Stimulated activated CD4-positive, alpha-beta T cell treated with anti-CD3 and anti-CD28 coated beads, Interleukin-4, amount 100 ng/mL, for 24 hours (primary cell): ENCODE measurements at places on chromosomes 11 and 22.

- peak; percentile 45 for DNase-seq
Measured at GRCh38 chr11:124586238-124586860, 16.6 kb downstream of the OR8A1 start.

DNA sequence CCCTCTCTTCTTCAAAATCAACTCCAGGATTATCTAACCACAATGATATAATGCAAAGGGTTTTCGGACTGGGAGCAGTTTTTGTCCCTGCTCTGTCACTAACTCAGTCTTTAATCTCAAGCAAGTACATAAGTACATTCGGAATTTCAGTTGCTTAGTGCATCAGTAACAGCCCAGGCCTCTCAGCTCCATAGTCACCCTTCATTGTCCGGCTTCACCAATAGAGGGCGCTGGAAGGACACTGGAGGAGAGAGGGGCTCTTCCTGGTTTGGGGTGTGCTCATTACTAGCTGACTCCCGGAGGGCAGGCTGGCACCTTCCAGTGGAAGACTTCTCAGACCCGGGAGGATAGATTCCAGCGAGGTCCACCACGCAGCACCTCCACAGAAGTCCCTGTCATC lies 90.4 kb upstream of the PDGFD start:
- peak; percentile 14 for DNase-seq

- DNase-seq: no peak
Measured at GRCh38 chr11:61868571-61869428, 22.5 kb downstream of the FADS3 start.

DNA sequence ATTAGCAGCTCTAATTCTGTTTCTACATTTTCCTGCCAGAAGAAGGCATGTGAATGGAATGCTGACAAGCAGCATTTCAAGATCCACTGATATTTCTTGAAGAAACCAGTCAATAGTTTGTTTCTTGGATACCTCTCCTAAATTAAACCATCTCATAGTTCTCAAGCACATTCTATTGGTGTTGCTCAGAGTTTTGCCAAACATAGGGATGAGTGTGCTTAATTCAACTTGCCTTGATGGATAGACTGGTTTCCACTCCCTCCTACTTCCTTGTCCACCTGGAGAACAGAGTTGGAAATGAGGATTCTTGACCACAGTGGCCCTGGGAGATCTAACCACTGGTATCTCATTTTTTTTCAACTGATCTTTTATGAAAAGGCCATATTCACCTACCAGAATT lies 29.8 kb upstream of the DDX10 start:
- no peak for DNase-seq

GRCh38 chr11:19790831-19791552 lies 78.4 kb downstream of the NAV2 start:
- DNase-seq: no peak

GRCh38 chr11:61138935-61139334 lies 22.3 kb downstream of the VPS37C start:
- DNase-seq: no peak

GRCh38 chr11:81286550-81286949 lies 1447.1 kb downstream of the FAM181B start:
- no peak for DNase-seq

- DNase-seq: no peak
Measured at GRCh38 chr11:35711173-35711910, 48.8 kb downstream of the TRIM44 start.

DNA sequence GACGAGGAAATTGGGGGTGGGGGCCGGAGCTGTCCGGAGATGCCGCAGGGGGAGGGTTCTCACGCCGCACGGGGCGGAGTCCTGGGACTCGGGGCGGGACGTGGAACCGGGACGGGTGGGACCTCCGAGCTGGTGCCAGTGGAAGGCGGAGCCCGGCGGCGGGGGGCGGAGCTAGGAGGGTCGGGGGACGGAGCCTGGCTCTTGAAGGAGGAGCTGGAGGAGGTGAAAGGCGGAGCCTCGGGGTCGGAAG lies 271 bp downstream of the FKBP2 start:
- DNase-seq: peak; percentile 100

DNA sequence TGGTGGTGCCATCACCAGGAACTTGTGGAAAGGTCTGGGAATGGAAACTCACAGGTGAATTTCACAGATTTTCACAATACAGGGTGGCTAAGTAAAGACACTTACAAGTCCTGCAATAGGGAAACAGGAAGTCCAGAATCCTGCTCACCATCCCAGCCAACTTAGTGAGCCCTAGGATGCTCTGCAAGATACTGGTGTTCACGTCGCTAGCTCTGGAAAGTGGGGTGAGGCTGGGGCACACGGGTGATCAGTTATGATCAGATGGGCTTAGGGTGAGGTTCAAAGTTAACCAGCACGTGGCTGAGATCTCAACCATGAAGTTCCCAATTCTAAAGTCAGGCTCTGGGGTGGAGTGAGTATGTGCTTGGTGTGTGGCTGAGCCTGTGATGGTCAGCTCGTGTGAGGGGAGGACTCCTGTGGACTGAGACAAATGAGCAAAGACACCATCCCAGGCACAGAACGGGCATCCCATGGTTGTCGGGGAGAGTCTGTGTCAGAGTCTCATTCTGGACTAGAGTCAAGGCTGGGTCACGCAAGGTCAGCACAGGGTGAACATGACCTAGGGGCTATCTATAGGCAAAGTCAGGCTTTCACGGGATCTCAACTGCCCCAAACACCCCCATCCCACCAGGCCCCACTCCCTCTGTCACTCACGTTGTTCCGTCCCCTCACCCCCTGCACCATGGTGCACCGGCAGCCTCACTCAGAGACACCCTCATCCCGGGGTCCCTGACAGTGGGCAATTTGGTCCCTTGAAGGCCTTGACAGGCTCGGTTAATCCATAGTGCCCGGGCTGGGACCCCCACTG lies 23.9 kb downstream of the IGLL5 start:
- DNase-seq: no peak

- no peak for DNase-seq
Measured at GRCh38 chr11:119872611-119873310, 143.8 kb upstream of the NECTIN1 start.

DNA sequence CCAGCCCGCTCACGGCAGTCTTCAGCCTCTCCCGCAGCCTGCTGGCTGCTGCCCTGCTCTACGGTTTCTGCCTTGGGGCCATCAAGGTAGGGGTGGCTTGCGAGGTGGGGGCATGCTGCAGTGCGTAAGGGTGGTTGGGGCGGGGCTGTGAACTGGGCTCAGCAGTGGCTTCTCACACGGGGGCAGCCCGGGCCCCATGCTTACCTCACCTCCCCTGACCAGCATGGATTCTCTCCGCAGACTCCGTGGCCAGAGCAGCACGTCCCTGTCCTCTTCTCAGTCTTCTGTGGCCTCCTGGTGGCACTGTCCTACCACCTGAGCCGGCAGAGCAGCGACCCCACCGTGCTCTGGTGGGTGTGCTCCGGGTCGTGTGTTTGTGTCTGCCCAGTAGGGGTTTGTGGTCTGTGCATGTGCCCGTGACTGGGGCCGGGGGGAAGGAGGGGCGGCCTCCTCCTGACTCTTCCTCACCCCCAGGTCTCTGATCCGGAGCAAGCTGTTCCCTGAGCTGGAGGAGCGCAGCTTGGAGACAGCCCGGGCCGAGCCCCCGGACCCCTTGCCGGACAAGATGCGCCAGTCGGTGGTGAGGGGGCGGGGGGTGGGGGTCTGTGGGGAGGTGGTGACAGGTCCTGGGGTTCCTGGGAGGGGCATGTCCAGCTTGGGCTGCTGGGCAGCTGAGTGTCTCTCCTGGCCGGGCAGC lies 9.5 kb downstream of the PCNX3 start:
- DNase-seq: no peak

DNA sequence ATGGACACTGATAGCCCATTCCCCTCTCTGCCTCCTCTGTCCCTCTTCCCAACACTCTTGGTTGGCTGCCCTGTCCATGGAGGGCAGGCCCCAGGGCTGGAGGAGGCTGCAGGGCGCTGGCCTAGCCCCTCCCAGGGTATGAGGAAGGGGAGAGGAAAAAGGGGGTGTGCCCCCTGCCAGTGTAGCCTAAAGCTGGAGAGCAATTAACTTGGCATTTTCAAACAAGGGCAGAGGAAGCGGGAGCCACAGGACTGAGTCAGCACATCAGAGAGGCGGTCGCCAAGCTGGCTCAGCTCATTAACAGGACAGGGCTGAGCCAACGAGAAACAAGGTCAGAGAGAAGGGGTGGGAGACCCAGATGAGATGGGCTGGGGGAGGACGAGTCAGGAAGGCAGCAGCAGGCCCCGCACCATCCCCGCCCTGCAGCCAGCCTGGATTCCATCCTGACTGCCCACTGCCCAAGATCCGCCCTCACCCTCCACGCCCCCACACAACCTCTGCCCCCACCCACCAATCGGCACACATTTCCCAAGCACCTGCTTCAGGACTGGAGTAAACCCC lies 76.3 kb downstream of the BUD13 start:
- no peak for DNase-seq

- no peak for DNase-seq
Measured at GRCh38 chr11:110095554-110095953, 2.4 kb downstream of the ZC3H12C start.

GRCh38 chr11:36313750-36314433 lies 17.8 kb downstream of the PRR5L start:
- no peak for DNase-seq

- DNase-seq: no peak
Measured at GRCh38 chr11:118622376-118623268, 15.2 kb downstream of the PHLDB1 start.

- no peak for DNase-seq
Measured at GRCh38 chr11:60948250-60948649, 3.7 kb downstream of the SLC15A3 start.

DNA sequence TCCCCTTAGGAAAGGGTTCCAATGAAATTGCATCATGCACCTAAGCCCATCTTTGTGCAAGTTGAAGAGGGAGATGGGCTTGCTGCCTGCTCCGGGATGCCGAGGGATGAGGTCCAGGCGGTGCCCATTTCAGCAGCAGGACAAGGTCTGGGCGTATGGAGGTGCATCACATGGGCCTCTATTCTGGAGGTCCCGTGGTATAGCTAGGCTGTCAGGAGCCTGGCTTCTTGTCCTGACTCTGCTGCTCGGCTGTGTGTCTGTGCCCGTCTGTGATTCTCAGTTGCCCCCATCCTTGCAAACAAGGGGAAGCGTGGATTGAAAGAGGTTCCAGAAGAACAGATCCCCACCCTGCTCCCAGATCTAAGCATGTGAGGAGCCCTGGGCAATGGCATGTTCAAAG lies 130.0 kb downstream of the OSBP2 start:
- no peak for DNase-seq

GRCh38 chr11:19344661-19345518 lies 104.1 kb upstream of the E2F8 start:
- no peak for DNase-seq

- no peak for DNase-seq
Measured at GRCh38 chr11:2273771-2274170, 3.4 kb upstream of the ASCL2 start.

DNA sequence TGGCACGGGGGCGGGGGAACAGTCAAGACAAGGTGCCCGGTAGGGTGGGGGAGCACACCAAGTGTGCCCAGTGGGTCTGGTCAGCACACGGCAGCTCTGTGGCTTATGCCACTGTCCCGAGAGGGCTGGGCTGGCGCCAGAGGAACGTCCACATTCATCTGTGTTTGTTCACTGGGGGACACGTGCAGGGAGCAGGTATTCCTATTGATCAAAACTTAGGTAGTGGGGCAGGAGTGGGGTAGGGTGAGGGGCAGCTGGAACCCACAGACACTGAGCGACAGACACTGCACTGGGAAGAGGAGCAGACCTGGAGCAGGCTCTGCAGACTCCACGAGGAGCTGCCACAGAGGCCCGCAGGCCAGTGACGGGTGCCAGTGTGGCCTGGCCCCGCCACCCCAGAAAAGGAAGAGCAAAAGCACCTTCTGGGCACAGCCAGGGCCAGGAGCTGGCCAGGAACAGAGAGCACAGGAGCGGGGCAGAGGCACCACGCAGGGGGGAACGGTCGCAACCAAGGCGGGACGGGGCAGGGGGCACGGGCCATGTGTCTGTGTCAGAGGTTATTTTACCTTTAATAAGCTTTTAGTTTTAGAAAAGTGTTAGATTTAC lies 2.1 kb upstream of the MOB2 start:
- DNase-seq: no peak

DNA sequence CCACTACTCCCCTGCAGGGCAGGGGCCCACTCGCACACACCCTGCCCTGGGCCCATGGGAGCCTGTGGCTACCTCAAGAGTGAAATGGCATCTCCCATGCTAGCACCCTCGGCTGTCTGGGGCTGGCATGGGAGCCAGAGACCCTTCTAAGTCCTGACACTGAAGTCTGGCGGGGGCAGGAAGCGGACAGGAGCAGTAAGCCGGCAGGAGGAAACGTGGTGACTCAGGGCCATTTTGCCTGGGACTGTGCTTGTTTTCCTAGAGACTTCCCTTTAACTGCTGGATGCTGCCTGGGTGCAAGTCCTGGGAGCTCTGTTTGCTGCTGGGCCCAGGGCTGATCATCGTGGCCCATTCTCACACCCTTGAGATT lies 16.8 kb downstream of the RELT start:
- DNase-seq: no peak

DNA sequence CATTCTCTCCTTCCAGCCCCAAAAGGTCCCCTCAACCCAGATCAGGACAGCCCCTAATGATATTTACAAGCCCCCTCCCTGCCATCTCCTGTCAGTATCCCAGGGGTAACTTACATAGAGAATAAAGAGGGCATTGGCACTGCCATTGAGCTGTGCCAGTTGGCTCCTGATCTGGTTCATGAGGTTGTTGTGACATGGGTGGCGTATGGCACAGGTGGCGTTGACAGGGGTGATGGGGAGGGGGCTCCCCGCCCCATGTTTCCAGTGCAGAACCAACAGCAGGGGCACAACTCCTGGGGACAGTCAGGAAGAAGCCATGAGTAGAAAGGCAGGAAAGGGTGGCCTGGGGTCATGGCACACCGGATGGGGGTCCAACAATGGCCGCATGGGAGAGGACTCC lies 1.9 kb downstream of the LIF start:
- DNase-seq: no peak

DNA sequence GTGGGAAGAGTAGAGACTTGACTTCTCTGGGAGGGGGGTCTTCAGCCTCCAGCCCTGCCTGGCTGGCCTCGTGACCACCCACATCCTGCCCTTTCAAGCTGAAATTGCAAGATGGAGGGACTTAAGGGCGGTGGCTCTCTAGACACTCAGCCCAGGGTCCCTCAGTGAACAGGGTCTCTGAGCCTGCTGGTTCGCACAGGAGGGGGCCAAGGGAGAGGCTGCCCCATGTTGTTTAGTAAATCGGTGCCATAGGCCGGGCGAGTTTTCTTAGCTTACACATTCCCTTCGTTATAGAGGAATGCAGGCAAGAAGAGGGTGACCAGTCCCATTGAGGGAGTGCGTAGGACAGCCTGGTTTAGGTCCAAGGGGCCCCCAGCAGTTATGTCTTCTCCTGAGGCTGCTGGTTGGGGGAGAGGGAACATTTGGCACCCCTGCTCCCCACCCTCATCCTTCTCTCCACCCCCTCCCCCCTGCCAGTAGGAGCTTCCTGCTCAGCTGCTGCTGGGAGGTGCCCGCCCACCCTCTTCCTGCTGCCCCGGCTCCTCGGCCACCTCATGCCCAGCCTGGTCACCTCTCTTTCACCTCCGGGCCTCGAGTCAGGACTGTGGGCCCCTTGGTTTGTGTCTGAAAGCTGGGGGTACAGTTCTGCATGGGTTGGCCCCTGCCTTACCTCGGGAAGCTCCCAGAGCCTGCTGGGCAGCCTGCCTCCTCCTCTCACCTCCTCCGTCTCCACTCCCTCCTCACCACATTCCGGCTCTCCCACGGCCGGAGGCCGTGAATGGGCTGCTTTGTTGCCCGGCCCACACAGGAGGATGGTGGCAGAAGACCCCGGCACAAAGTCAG lies 3.9 kb downstream of the FRMD8 start:
- no peak for DNase-seq
